CD4-positive, alpha-beta T cell treated with Interleukin-10 for 1 hour (primary cell): ENCODE measurements at places on chromosomes 3 and 15.

DNA sequence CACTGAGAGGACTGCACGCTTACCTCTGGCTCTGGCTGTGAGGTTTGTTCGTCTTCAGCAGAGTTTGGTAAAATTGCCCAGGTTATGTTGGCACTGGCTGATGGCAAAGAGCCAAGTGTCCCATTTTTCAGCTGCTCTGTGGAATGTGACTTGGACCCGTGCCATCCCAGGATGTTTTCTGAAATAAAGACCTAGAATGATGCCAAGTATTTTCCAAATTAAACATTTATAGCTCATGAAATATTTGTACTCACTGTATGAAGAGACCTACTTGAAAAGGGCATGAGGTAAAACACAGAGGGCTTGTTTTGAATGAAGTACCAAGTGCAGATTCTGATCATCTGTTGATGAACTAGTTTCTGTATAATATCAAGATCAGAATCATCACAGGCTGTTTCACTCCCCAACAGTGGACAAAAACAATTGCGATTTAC is 200.5 kb downstream of the STT3B start:
- no peak for DNase-seq

DNA sequence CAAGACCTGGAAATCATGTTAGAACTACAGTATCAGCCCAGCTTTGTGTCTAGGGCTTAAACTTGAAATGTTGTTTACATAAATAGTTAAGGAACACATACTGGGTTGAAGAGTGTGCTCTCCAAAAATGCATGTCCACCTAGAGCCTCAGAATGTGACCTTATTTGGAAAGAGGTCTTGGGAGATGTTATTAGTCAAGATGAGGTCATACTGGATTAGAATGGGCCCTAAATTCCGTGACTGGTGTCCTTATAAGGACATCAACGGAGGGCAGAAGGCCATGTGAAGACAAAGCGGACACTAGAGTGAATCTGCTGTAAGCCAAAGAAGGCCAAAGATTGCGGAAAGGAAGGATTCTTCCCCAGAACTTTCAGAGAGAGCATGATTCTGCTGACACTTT is 759.2 kb upstream of the CFAP20DC start:
- no peak for DNase-seq

DNA sequence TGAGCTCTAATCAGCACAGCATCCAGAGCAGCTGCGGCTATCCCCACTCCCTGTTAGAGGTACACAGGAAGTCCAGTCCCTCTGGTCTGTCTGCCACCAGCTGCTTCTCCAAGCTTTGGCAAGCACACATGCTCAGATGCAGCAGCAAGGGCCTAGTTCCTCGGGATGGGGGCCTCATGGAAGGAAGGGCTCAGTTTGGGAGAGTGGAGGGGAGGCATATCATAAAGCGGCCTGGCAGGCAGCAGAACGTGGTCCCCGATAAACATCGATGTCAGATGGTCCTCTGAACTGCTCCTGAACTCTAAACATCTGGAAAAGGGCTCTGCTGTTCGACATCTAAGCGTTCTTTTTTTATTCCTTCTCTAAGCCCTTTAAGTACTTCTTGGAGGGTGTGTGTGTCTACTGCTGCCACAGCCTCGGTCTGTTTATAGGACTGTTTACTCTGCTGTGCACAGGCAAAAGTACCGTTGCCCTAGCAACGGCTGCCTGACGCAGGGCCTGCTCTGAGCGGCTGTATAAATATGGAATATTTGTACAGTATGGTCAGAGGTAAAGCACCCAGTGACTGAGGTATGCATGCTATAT is 74.6 kb downstream of the PRICKLE2 start:
- DNase-seq: no peak

DNA sequence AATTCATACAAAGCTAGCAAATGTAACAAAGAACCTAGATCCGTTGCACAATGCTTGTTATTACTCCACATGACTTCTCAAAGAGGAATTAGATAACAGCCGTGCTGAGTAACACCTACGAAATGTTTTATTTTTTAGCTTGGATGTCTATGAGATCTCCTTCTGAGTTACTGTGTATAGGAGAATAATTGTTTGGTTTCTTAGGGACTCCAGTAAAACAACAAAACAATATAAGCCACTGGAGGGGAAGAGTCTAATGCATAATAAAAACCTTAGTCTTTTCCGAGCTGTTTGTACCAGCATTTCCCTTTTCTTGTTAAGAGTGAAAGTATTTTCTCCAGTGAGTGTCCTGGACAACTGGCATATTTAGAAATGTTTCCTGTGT is 15.6 kb downstream of the SNAP23 start:
- no peak for DNase-seq

- no peak for DNase-seq
These were observed 25.0 kb downstream of the SH3GL3 start for GRCh38 chr15:83472151-83472550.

GRCh38 chr3:195601382-195601781 is 17.6 kb upstream of the APOD start:
- no peak for DNase-seq
